ENCODE measurements at places on chromosomes 6 and 20. TPM values are rescaled to one million over a fixed set of nuclear protein-coding genes. Genes with fewer than 3 reads are reported as not detected.

GRCh38 chr6:17454316-17455005 lies 61.1 kb downstream of the CAP2 start:
- no peak for DNase-seq

GRCh38 chr6:119602215-119603178 lies 252.9 kb upstream of the MAN1A1 start:
- DNase-seq = peak; percentile 89

GRCh38 chr6:155461556-155461955 lies 5.9 kb upstream of the NOX3 start:
- no peak for DNase-seq

- DNase-seq = no peak
Measured at GRCh38 chr6:105488516-105489215, 85.8 kb upstream of the PREP start.

GRCh38 chr6:84811351-84811750 lies 47.0 kb upstream of the TBX18 start:
- peak; percentile 28 for DNase-seq

DNA sequence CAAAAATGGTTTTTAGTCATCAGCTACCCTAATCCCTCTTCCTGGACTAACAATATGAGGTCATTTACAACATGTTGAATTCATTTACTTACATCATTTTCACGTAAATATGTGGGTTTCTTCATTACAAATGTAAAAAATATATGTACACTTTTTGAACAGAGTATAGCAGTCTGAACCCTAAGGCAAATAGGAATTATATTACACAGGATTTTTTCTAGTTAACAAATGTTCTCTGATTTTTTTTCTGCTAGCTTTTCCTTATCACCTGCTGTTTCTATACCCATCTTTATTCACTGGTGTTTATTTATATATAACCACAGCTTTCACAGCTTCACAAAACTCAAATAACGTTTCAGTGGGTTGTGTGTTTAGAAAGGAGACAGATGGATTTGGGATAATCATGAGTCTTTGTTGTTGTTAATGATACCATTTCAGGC lies 21.0 kb upstream of the CD2AP start:
- no peak for DNase-seq

Gene GLP1R
- not detected for polyA plus RNA-seq
